ENCODE measurements at places on chromosomes 6 and 20.

- peak; percentile 99 for DNase-seq
These were observed 61.3 kb downstream of the BMP6 start for GRCh38 chr6:7787137-7787608.

- peak; percentile 3 for DNase-seq
These were observed 416 bp downstream of the RSPH4A start for GRCh38 chr6:116616737-116617053.

GRCh38 chr20:36349384-36350170 is 43.4 kb downstream of the DLGAP4 start:
- no peak for DNase-seq

GRCh38 chr6:42337985-42338743 is 113.6 kb downstream of the TRERF1 start:
- no peak for DNase-seq

DNA sequence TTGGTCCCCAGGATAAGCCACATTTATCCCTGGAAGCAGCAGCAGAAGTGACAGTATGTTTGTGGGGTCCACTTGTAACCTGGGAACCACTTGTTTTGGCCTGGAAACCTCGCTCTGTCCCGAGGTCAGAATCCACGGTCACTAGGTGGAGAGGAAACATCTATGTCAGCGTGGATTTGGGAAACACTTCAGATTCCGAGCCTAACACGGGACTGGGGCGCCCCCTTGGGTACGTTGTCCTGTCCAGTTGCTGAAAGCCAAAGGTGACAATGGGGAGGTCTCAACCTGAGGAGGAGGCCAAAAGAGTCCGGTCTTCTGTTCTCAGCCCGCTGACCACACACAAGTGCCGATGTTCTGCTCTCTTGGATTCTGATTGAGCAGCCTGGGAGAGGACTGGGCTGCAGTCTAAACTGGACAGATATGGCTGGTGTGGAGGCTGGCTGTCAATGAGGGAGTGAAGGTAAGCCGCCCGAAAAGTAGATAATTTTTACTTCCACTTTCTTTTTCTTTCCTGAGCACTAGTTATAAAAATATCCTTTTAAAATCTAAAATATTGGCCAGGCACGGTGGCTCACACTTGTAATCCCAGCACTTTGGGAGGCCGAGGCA is 4.9 kb upstream of the ZFP57 start:
- no peak for DNase-seq

DNA sequence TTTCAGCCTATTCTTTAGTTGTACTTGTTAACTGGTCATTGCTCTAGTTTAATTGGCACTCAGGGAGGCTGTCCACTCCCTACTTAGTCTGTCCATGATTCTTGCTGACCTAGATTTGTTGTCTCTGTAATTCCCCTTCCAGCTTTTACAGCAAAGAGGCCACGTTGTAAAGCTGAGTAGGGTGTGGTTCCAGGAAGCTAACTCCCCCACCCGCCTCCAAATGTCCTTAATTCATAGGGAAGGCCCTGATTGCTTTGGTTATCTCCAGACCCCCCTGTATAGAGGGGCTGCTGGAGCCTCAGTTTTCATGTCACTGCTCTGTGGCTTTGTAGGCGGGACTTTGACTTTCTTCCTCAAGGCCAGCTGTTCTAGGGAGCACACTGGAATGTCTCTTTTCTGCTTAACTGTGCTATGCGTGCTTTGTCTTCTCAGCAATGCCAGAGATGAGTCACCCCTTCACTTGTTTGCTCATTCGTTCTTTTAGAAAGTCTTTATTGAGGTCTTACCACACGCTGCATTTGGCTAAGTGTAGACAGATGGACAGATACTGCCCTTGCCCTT is 175.1 kb upstream of the JAG1 start:
- peak; percentile 94 for DNase-seq

GRCh38 chr6:147642458-147642857 is 134.0 kb downstream of the SAMD5 start:
- DNase-seq: no peak
